Activated T-helper 2 cell treated with anti-CD3 and anti-CD28 coated beads, Interferon-gamma antibody, Interleukin-2, Interleukin-4, amounts not matched to agents 10 μg/mL and 5 μg/mL and 100 μg/mL, durations not matched to agents 14 hours and 24 hours and 36 hours (primary cell): ENCODE measurements at places on chromosomes 7 and 10. TPM values are rescaled to one million over a fixed set of nuclear protein-coding genes. Genes with fewer than 3 reads are reported as not detected.

GRCh38 chr10:75709245-75709644, 277.8 kb downstream of the LRMDA start:
- no peak overlapping the region for H3K4me3 ChIP-seq
- H3K36me3 ChIP-seq: no peaks in the 10 kb centered on the region
- H3K27me3 ChIP-seq: peaks cover 13% of the 10 kb centered on the region
- DNase-seq: no peak
- H3K4me1 ChIP-seq: no peaks in the 10 kb centered on the region
- no peak overlapping the region for H3K27ac ChIP-seq

GRCh38 chr10:109166935-109167334, 756.4 kb downstream of the XPNPEP1 start:
- H3K4me3 ChIP-seq: no peak overlapping the region
- no peaks in the 10 kb centered on the region for H3K4me1 ChIP-seq
- H3K27ac ChIP-seq: no peak overlapping the region
- H3K36me3 ChIP-seq: no peaks in the 10 kb centered on the region

C7orf57 gene
- total RNA-seq: 0.11 and 0.18 TPM in 2 replicates

DNA sequence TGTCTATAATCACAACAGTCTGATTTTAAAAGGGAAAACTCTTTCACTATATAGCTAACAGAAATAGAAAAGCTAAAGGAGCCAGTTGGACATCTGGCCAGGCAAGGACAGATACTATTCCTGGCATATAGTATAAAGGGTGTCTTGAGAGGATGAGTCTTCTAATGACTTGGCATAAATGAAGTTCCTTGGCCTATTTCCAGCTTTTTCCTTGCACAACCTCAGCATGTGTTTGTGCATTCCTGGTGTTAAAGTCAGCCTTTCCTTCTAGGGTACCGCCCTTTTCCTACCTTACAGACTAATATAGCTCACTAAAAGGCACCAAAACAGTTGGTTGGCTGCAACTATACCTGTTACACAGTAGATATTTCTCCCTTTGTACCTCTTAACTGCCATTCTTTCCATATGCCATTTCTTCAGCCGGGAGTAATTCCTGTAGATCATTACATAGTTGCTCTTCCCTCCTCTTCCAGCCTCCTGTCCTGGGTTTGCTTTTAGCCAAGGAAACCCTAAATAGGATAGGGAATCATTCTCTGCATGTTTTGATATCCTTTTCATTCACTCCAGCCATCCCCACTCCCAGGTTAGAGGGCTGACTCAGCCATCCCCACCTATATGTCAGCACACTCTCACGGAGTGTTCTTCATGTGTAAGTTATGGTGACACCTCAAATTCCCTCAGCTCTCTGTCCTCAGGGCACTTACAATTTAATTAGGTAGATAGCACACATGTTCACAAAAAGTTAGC, 102.1 kb upstream of the MDFIC start:
- no peak for DNase-seq
- H3K27ac ChIP-seq: no peak overlapping the region
- peaks cover 18% of the 10 kb centered on the region for H3K36me3 ChIP-seq
- H3K4me1 ChIP-seq: peaks cover 29% of the 10 kb centered on the region

- no peak for DNase-seq
- no peaks in the 10 kb centered on the region for H3K27me3 ChIP-seq
- no peaks in the 10 kb centered on the region for H3K4me1 ChIP-seq
- H3K27ac ChIP-seq: no peak overlapping the region
Observed at GRCh38 chr10:116069856-116070255, 203.2 kb downstream of the GFRA1 start.

OR2A1 gene
- not detected in 2 replicates for total RNA-seq

DNA sequence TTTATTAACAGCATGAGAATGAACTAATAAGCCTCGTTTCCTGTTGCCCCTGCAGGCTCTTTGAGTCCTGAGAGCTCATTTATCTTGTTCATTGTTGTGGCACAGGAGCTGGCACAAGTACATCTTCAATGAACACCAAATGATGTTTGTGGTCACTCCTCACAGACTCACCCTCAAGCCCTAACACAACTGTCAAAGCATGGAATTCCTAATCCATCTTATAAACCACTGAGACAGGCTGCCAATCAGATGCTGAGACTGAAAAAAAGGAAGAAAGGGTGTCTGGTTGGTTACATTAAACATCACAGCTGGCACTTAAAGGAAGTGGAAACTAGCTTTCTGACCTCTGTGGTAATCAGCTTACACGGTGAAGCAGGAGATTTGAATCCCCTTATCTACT, 7.7 kb upstream of the CCDC172 start:
- no peaks in the 10 kb centered on the region for H3K36me3 ChIP-seq
- no peaks in the 10 kb centered on the region for H3K27me3 ChIP-seq
- H3K27ac ChIP-seq: no peak overlapping the region
- H3K4me1 ChIP-seq: no peaks in the 10 kb centered on the region
- DNase-seq: no peak

GTF2IRD2 gene
- total RNA-seq: 7.2 and 10.0 TPM in 2 replicates

DNA sequence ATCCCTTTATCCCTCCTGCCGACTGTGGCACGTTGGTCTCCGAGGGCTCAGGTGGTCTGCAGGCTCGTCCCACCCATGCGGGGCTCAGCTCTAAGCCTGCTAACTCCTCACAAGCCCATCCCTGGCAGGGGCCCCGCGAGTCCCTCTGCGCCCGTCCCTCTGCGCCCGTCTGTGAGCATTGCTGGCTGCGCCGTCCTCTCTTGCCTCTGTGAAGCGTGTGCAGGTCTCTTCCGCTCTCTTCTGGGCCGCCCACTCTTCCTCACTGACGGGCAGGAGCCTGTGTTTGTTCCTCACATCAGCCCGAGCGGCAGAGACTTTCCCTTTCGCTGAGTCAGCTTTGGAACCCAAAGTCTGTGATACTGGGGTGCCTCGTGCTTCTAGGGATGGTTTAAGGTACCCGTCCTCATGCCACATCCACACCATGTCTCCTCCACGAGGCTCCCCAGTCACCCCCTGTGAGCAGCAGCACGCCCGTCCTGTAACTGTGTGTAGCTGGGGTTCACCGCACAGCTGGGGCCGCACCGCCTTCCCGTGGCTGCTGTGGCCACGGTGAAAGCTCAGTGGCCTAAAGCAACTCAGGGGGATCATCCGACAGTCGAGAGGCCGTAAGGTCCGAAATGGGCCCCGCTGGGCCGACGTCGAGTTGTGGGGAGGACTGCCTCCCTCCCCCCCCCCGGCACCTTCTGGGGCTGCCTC, 35.5 kb downstream of the ADGRA1 start:
- peaks cover 5% of the 10 kb centered on the region for H3K27me3 ChIP-seq
- no peak overlapping the region for H3K27ac ChIP-seq
- H3K36me3 ChIP-seq: no peaks in the 10 kb centered on the region

- H3K4me3 ChIP-seq: no peak overlapping the region
- no peaks in the 10 kb centered on the region for H3K27me3 ChIP-seq
- no peak for DNase-seq
- no peak overlapping the region for H3K27ac ChIP-seq
- H3K36me3 ChIP-seq: no peaks in the 10 kb centered on the region
Observed at GRCh38 chr10:118810796-118811505, 56.2 kb upstream of the CACUL1 start.

- no peaks in the 10 kb centered on the region for H3K36me3 ChIP-seq
- no peak overlapping the region for H3K4me3 ChIP-seq
- H3K4me1 ChIP-seq: no peaks in the 10 kb centered on the region
- no peak for DNase-seq
- no peaks in the 10 kb centered on the region for H3K27me3 ChIP-seq
Observed at GRCh38 chr7:47661051-47661714, 79.3 kb upstream of the TNS3 start.

DNA sequence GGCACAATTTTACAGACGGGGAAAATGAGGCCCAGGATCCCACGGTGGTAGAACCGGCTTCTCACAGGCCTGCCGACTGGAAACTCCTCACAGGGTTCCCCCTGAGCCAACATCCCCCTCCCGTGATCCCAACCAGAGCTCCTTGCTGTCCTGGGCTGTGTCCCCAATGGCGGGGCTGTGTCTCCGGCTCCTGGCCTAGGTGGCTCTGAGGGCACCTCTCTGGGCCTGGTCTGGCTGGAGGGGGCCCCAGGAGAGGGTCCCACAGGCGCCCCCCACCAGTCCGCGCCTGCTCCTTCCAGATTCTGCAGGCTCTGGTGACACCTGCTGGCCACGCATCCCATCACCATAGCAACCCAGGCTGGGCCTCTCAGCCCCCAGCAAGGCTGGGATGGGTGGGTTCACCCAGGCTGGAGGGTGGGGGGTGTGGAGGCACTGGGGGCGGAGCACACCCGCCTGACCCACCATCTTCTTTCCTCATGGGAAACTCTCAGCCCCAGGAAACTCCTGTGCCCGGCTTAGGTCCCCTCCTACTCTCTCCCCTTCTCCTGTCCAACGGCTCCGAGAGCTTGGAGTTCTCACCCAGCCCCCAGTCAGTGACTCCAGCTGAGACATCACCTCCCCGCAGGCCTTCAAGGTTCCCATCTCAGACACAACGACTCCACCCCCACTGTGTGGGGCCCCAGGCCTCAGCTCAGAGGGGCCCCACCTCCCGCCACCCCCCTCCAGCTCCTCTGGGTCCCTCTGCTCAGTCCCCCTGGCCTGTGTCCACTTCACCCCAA, 27.1 kb upstream of the TNRC18 start:
- no peaks in the 10 kb centered on the region for H3K4me1 ChIP-seq
- H3K4me3 ChIP-seq: no peak overlapping the region
- no peak for DNase-seq
- peaks cover 2% of the 10 kb centered on the region for H3K27me3 ChIP-seq
- H3K36me3 ChIP-seq: no peaks in the 10 kb centered on the region

DNA sequence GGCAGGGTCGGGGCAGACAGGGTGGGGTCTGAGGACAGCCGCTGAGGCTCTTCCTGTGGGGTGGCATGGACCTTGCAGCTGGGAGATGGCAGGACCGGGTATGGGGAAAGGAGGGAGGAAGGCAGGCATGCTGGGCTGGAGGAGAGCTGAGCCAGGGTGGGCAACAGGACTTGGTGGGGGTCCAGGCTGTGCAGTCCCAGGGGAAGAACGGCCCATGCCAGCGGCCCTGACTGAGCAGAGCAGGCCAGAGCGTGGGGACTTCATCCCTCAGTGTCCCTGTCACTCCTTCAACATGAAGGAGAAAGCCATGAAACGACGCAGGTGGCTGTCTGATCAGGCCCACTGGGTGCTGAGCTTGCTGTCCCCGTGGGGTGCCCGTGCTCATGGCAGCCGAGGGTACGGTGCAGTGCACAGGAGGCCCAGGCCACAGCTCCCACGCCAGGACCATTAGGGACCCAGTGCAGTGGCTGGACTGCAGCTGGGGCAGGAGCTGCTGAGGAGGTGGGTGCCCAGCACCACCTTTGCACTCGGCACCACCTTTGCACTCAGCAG, 519.6 kb downstream of the PTPRN2 start:
- H3K4me3 ChIP-seq: no peak overlapping the region
- H3K27me3 ChIP-seq: no peaks in the 10 kb centered on the region
- H3K4me1 ChIP-seq: no peaks in the 10 kb centered on the region
- H3K27ac ChIP-seq: no peak overlapping the region

GRCh38 chr7:75808106-75808505, 5.5 kb downstream of the CCL24 start:
- no peak overlapping the region for H3K27ac ChIP-seq
- no peaks in the 10 kb centered on the region for H3K4me1 ChIP-seq
- peaks cover 3% of the 10 kb centered on the region for H3K27me3 ChIP-seq

DNA sequence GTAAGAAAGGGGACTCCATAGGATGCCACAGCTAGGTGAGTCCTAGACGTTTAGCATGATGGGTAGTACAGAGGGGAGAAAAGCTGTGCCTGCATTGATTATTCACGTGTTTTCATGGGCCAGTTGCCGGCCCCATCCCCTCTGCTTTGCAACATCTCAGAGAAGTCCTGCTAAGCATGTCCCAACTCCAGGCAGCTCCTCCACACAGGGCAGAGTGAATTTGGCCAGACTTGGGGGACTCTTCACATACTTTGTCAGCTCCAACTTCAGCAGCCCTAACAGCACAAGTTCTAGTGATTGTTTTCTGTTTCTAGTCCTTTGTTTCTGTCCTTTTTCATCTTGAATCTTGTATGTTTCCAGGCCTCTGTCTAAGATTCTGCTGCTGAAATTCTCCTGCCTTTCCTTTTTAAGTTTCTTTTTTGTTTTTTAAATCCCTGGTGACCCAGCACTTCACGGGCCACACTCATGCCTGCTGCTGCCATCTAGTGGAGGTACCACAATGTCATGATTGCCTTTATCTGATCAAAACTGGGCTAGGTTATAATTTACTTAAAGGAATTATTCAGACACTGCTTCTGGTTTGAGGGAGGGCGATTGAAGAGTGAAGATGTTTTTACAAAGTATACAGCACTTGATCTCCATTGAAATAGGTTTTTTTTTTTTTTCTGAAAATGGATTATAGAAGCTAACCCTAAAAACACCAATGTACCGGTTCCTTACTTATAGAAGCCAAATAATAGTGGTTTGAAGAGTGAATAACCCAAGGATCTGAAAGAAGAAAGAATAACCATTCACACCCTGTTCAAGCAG, 276.9 kb downstream of the CSTF2T start:
- no peak overlapping the region for H3K27ac ChIP-seq
- H3K27me3 ChIP-seq: no peaks in the 10 kb centered on the region
- H3K4me3 ChIP-seq: no peak overlapping the region
- no peak for DNase-seq
- no peaks in the 10 kb centered on the region for H3K4me1 ChIP-seq

STEAP2 gene
- total RNA-seq: not detected in 2 replicates

- peaks cover 3% of the 10 kb centered on the region for H3K27me3 ChIP-seq
- no peaks in the 10 kb centered on the region for H3K4me1 ChIP-seq
- H3K27ac ChIP-seq: no peak overlapping the region
- H3K4me3 ChIP-seq: no peak overlapping the region
- no peaks in the 10 kb centered on the region for H3K36me3 ChIP-seq
Observed at GRCh38 chr10:24251547-24251946, 42.6 kb downstream of the KIAA1217 start.

- no peaks in the 10 kb centered on the region for H3K36me3 ChIP-seq
- H3K27ac ChIP-seq: no peak overlapping the region
- H3K4me1 ChIP-seq: peaks cover 5% of the 10 kb centered on the region
- DNase-seq: no peak
- no peak overlapping the region for H3K4me3 ChIP-seq
- no peaks in the 10 kb centered on the region for H3K27me3 ChIP-seq
Observed at GRCh38 chr7:7751243-7752092, 33.1 kb upstream of the RPA3 start.

- H3K4me3 ChIP-seq: no peak overlapping the region
- no peak overlapping the region for H3K27ac ChIP-seq
- peaks cover 5% of the 10 kb centered on the region for H3K27me3 ChIP-seq
- H3K4me1 ChIP-seq: peaks cover 8% of the 10 kb centered on the region
- no peaks in the 10 kb centered on the region for H3K36me3 ChIP-seq
Observed at GRCh38 chr10:1189166-1190051, 133.2 kb downstream of the WDR37 start.

MACC1 gene
- not detected in 2 replicates for total RNA-seq

- H3K4me1 ChIP-seq: peaks cover 36% of the 10 kb centered on the region
- DNase-seq: no peak
- H3K36me3 ChIP-seq: peaks cover 79% of the 10 kb centered on the region
Observed at GRCh38 chr7:104964626-104965236, 49.3 kb upstream of the KMT2E start.

GRCh38 chr10:24465891-24466818, 257.2 kb downstream of the KIAA1217 start:
- H3K27ac ChIP-seq: peak overlapping the region; percentile 57
- H3K27me3 ChIP-seq: peaks cover 21% of the 10 kb centered on the region
- H3K4me1 ChIP-seq: peaks cover 48% of the 10 kb centered on the region
- peak; percentile 31 for DNase-seq

SHTN1 gene
- total RNA-seq: not detected in 2 replicates

HIP1 gene
- total RNA-seq: 10.6 and 14.8 TPM in 2 replicates

TMEM140 gene
- 3.0 and 4.8 TPM in 2 replicates for total RNA-seq
